ENCODE measurements at places on chromosomes 4 and X. TPM values are rescaled to one million over a fixed set of nuclear protein-coding genes. Genes with fewer than 3 reads are reported as not detected.

Gene VEGFD
- polyA plus RNA-seq: not detected

Gene F11
- not detected for polyA plus RNA-seq

Gene CPE
- polyA plus RNA-seq: 623 TPM

Gene GAGE12F
- polyA plus RNA-seq: not detected

Gene MAPK10
- 147 TPM for polyA plus RNA-seq

Gene BST1
- polyA plus RNA-seq: 0.32 TPM

Gene GAGE10
- polyA plus RNA-seq: not detected

Gene DDIT4L
- polyA plus RNA-seq: not detected

Gene GASK1B
- polyA plus RNA-seq: 0.40 TPM

Gene TMEM31
- polyA plus RNA-seq: 1.0 TPM

Gene STK32B
- polyA plus RNA-seq: 42.8 TPM

Gene TCP11X2
- 0.12 TPM for polyA plus RNA-seq

Gene FGFBP1
- polyA plus RNA-seq: not detected

Gene TRIM75
- polyA plus RNA-seq: not detected

Data from neural cell (in vitro differentiated cells).